ENCODE measurements at places on chromosomes 2 and 18.

GRCh38 chr2:207930747-207931146 is 94.6 kb downstream of the PLEKHM3 start:
- no peak for DNase-seq

GRCh38 chr2:7666596-7667259 is 749.5 kb downstream of the RNF144A start:
- no peak for DNase-seq

- no peak for DNase-seq
Observed at GRCh38 chr2:238090887-238091286, 9.3 kb upstream of the ESPNL start.

- peak; percentile 40 for DNase-seq
Observed at GRCh38 chr2:221255862-221256261, 316.2 kb downstream of the EPHA4 start.

GRCh38 chr2:166057370-166058164 is 70.3 kb downstream of the SCN1A start:
- no peak for DNase-seq

DNA sequence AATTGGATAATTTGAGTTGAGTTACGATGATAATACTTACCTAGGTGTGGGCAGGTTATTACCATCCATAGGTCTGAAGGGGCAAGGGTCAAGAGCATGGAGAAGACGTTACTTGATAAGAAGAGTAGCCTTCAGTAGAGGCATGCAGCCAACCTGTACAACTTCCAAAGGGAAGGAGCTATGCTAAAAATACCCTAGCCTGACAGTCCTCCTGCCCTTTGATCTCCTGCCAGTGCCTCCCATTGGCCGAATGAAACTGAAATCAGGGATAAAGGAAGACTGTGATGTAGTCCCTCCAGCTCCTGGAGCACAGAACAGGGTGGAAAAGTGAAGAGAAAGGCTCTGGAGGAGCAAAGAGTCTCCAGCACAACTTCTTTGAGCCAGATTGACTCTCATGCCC is 487.4 kb downstream of the ADCYAP1 start:
- no peak for DNase-seq

All from NT2/D1 (cell line).